ENCODE measurements at places on chromosomes 12 and 14.

DNA sequence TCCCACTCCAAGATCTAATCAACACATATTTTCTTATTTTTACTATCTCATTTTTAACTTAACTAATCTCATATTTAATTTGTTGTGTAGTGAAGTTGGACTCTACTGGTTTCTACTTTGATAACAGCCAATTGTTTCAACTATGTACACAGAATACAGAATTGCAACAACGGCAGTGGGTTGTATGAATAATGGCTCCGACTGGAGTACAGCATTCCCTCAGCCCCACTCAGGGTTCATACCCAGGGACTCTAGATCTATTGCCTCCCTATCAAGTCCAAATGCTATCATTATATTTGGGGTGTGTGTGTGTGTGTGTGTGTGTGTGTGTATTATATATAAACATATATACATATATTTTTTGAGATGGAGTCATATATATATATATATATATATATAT is 52.3 kb downstream of the PAWR start:
- no peak for DNase-seq

- DNase-seq = no peak
These were observed 1.1 kb downstream of the BEGAIN start for GRCh38 chr14:100586153-100586402.

GRCh38 chr12:108326254-108326750 is 12.8 kb downstream of the CMKLR1 start:
- DNase-seq = no peak

GRCh38 chr12:56634837-56635791 is 5.0 kb upstream of the BAZ2A start:
- peak; percentile 89 for DNase-seq

GRCh38 chr12:57764662-57765002 is 2.2 kb downstream of the CYP27B1 start:
- no peak for DNase-seq

DNA sequence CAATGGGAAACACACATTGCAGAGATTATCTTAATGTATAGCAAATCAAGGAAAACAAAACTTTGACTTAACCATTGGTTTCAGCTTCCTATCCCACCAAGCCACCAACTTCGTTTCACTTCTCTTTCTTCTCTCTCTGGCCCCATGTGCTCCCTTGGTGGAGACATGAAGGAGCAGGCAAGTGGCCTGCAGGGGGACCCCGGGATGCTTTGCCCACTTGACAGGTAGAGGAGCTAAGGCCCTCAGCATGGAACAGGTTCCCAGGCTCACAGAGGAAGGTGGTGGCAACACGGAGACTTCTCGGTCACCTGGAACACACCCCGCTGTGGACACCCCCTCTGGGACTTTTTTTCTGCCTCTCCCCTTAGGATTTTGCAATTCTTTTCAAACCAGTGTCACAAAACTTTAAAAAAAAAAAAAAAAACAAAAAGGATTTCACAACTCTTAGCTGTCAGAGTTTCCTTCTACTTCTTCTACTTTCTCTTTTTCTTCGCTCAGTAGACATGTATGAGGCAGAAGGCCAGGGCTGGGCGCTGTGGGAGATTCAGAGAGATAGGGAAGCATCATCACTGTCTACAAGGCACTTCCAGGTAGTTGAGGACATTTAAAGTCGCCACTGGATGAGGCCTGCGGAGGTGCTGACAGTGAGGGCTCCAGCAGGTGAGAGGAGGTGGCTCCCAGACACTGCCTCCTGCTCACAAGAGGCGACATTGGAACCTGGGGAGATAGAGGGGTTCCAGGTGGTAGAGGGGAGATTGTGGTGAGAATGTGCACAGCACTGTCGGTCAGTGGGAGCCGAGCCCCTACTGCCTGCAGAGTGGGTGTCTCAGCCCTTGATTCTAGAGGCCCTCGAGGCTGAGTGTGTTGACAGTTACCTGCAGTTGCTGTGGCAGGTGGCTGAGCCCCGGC is 119.6 kb downstream of the GCH1 start:
- DNase-seq = peak; percentile 74

GRCh38 chr12:109718390-109718789 is 4.8 kb downstream of the FAM222A start:
- DNase-seq = peak; percentile 87

GRCh38 chr12:24948420-24948756 is 513 bp downstream of the BCAT1 start:
- DNase-seq = peak; percentile 41

GRCh38 chr12:43964961-43965360 is 129.1 kb downstream of the TMEM117 start:
- DNase-seq = no peak

DNA sequence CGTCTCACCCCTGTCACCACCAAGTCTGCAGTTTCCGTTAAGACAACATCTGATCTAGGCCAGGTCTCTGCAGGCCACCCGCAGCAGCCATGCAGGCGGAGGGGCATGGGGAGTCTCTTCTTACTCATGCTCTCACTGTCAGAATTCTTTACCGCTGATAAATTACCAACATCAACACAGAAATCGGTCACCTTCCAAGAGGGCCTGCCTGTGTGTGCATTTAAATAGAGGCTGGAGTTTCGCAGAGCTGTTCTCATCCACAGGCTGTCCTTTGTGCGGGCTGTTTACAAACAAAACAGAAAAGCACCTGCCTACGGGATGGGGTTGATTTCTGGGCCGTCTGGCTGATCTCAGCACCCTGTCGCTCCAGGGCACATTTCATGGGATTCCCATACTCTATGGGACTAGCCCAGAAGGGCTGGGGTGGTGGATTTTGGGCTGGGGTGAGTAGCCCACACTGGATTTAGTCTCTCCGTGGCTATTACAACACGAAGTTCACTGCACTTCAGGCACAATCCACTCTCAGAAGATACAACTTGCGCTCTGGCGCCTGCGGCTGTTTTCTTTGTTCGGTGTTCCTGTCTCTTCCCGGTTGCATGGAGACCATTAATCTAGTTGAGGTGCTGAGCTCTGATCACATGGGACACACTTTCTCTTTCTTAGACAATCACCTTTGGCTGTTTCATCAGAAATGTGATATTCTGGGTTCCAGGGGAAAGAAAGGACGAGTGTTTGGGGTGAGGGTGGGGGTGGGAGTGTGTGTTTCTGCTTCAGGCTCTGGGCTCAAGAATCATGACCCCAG is 331.1 kb downstream of the GLT1D1 start:
- DNase-seq = no peak

GRCh38 chr12:41151793-41152192 is 36.3 kb upstream of the PDZRN4 start:
- no peak for DNase-seq

- DNase-seq = no peak
These were observed 32.7 kb downstream of the PPP4R3A start for GRCh38 chr14:91477388-91477787.

- no peak for DNase-seq
These were observed 115.0 kb downstream of the AKAP6 start for GRCh38 chr14:32443890-32444661.

GRCh38 chr14:89629383-89629782 is 212.3 kb upstream of the FOXN3 start:
- no peak for DNase-seq

GRCh38 chr12:108820707-108821406 is 36.5 kb downstream of the SSH1 start:
- no peak for DNase-seq

DNA sequence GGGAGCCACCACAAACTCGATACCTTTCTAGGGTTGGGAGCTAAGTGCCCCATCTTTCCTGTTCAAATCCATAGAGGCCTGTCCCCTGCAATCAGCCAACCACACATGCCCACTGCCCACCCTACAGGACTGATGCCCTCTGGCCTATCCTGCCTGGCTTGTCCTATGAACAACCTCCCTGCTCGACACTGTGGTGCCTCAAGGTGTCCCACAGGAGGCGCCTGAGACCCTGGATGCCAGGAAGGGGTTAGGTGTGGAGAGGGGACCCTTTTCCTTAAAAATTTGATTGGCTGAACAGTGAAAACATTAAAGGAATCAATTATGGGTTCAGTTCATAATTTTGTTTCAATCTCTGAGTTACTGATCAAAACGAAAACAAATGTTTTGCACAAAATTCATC is 97.3 kb upstream of the FZD10 start:
- peak; percentile 83 for DNase-seq

- peak; percentile 79 for DNase-seq
These were observed 58.9 kb downstream of the NCOR2 start for GRCh38 chr12:124508381-124509079.

DNA sequence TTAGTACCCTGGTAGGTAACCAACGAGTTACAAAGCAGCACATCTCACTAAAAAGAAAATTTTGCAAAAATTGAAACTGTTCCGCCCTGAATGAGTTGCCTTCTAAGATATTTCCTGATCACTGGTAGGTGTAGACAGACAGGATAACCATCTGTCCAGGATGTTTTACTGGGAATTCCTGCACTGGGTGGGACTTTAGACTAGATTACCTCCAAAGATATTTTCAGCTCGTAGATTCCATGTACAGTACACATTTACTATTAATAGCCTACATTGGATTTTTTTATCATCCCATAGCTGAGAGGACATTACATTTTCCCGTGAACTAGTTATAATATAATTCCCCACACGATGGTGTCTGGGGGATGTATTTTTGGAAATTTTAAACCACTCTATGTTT is 139.6 kb downstream of the DYRK2 start:
- DNase-seq = no peak

DNA sequence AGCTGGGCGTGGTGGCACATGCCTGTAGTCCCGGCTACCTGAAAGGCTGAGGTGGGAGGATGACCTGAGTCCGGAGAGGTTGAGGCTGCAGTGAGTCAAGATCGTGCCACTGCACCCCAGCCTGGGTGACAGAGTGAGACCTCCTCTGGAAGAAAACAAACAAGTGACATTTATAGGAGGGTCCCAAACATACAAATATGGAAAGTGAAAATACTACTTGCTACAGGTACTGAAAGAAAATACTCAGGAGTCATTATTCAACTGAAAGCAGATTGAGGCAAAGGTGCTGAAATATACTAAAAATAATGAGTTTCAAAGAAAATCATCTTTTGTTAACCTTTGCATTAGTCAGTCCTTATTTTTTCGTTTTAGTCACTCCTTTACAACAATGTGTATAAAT is 53.5 kb downstream of the ETV6 start:
- DNase-seq = no peak

DNA sequence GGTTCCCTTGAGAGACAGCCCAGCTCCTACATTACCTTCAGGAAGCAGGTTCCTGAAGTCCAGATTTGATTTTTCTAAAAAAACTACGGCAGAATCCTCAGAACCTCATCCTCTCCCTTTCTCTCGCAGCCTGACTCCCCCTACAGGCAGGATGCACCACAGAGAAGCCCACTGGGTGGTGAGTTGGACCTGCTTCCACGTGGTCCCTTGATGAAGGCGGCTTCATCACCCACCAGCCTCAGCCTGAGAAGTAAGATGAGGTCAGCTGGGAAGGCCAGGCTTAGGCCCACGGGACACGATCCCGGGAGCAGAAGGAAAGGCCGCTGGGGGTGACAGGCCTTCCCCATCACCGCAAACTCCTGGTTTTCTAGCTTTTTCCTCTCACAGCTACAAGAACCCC is 83.0 kb downstream of the ACTN1 start:
- peak; percentile 72 for DNase-seq

DNA sequence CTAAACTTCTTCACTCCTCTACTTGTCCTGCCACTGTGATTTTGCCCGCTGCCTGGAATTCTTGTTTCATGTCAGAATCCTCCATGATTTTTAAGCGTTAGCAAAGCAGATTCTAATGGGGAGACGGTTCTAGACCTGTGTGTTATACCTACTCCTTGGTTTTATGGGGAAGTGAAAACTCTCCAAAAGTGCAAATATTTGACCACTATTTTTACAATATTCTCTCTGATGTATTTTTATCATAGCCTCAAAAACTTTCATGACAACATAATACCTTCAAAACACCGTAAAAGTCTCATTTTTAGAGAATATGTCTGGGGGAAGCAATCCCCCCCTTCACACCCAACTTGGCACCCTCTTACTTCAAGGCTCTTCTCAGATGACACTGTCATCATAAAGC is 12.9 kb upstream of the KRAS start:
- DNase-seq = no peak

DNA sequence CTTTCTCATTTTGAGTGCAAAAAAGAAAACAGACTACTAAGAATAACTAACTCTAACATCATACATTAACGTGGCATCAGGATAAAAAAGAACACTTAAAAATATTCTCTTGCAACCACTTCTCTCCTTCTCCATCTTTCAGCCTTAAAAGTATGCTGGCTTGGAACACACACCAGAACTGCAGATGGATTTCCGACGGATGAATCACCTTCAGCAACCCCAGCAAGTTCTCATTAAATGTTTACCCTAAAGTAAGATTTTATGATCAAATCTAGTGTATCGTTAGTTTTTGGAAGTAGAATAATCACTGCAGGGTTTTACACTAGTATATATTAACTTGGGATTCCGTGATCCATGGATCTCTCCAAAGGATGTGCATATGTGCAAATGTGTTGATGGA is 1.2 kb downstream of the NEK9 start:
- DNase-seq = no peak

DNA sequence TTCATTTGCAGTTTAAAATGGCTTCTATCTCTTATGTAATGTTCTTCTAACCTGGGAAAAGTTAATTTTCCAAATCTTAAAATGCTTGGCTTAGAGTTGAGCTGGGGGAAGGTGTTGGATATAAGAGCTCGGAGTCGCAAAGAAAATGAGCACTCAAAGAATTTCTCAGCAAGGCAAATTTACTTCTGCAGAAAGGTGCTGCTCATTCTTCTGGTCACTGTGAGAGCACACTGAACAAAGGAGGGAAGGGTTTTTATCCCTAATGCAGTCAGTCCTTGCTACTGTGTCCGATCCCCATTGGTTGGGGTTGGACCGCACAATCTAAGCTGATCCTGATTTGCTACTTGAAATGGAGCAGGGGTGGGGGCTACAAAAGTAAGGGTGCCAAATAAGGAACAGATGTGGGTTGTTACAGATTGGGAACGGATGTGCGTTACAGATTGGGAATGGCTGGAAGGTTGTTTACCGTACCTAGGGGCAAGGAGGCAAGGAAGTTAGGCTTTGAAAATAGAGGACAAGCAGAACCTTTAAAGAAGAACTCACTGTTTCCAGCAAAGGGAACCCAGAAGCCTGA is 19.4 kb downstream of the TXNRD1 start:
- no peak for DNase-seq

DNA sequence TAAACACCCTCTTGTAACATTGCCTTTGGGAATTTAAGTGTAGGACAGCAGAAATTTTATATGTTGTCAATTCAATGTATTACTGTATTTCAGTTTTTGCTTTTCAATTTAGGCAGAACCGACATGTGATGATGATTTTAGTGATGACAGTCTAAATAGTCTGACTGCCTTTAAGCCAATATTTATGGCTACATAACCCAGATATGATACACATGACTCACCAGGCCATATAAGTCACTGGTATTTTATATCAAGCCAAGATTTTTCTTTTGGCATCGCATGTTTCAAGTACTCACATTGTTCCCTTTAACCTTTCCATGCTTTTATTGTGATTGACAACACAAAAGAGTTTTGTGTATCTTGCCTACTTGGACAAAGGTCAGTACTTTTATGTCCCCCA is 13.6 kb upstream of the PPM1A start:
- DNase-seq = no peak
